ENCODE measurements at places on chromosomes 6 and 20.

DNA sequence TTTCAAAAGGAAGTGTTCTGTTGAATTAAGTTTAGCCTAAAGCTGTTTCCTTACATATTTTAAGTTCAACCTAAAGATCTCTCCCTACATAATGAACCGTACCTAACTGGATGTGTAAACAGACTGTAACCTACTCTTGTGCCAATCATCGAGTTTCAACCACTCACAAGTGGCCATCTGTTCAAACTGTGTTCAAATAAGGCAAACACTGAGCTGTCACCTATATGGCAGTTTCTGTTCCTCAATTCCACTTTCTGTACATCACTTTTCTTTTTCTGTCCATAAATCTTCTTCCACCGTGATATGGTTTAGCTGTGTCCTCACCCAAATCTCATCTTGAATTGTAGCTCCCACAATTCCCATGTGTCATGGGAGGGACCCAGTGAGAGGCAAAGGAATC lies 428.6 kb downstream of the HACE1 start:
- DNase-seq: no peak

DNA sequence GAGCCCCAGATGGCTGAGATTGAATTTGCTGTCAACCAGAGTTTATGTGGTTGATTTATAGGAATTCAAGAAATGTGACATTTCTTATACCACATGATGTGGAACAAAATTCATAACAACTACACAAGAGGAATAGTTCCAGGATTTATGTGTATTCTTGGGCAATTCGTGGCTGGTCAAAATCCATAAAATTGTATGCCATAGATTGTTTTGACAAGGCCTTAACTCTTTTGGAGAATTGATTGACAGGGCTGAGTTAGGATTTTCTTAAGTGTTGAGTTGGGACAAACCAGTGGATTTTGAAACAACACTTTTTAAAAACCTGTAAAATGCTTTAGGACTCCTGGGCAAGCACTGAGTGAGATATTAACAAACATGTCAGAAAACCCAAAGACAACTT lies 19.4 kb upstream of the SLC2A12 start:
- no peak for DNase-seq

DNA sequence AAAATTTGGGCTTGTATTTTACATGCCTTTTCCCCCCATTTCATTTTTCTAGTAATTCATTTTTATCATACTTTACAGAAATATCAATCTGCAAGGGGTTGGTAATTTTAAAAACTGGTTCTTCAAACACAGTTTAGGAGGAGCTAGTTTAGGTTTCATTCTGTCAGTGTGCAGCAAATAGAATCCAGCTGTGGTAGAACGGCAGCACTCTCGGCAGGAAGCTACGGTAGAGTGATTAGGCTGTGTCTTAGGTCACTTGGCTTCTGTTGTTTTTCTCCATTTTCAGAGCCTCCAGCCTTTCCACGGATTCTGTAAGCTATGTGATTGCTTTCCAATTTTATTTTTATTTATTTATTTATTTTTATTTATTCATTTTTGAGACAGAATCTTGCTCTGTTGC lies 32.7 kb downstream of the TLDC2 start:
- DNase-seq: no peak

DNA sequence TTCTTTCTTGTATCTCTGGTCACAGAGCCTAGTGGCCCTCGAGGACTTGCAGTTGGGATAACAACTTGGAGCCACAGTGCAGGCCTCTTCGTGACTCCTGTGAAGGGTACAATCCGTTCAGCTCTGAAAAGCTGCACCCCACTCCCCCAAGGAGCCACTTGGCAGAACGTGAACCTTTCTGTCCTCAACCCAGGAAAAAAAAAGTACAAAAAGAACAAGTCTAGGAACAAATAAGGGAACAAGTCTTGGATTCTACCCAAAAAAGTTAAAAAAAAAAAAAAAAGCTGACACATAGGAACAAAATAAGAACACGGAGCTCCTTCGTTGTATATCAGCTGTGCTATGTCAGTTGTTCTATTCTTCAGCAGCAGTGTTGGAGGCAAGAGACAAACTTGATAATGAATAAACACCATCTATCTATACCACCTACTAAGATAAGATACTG lies 77.9 kb upstream of the TULP1 start:
- no peak for DNase-seq

- no peak for DNase-seq
Observed at GRCh38 chr20:25061103-25061799, 3.3 kb upstream of the ACSS1 start.
